ENCODE measurements at places on chromosomes 4 and X. TPM values are rescaled to one million over a fixed set of nuclear protein-coding genes. Genes with fewer than 3 reads are reported as not detected.

DNA sequence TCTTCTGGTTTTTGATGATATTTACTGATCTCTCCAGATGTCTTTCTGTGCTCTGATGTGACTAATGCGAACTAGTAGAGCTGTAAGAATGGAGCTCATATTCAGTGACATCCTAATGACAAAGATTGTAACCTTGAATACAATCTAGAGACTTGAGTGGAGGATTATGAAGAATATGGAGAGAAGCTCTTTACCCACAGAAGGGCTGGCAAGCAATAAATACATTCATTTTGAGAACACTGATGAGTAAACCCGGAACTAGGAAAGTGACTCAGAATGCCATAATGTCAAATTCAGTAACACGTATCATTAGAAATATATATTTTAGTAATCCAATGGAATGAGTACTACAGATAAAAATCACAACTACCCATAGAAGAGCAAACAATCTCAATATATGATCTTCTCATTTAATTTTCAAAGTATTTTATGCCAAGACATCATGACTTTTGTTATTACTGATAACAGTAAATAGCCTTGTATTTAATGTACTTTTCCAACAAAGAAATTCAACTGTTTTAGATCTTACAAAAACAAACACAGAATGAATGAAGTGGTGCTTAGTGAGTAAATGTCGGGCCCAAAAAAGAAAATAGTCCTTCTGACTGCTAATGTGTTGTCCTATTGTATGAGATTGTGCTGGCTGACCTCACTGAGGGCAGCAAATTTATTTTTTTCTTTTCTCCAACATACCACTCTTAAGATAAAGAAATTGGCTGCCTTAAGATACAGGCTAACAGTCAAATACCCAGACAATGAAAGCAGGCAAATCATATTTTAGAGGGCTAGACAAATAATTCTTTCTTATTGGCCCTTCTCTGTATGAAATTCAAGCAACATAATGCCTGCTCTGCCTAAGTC lies 49.2 kb upstream of the HDAC8 start:
- DNase-seq, result no peak

Gene VCX3B
- total RNA-seq, result not detected

DNA sequence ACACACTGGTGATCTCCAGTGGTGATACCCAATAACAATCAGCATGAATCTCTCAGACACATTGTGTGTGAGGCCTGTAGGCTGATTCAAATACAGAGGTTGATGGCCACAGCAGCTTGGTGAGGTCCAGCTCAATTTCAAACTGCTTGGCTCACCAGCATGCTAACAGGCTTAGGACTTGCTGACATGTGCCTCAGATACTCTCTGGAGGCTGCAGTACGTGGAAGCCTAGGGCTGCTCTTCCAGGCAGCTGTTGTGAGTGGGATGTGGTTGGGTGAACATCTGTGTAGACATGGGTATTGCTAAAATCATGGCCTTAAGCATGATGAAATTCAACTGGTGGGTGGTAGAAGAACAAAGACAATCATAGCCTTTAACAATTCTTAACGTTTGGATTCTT lies 4.3 kb downstream of the CXCL9 start:
- no peak for DNase-seq

DNA sequence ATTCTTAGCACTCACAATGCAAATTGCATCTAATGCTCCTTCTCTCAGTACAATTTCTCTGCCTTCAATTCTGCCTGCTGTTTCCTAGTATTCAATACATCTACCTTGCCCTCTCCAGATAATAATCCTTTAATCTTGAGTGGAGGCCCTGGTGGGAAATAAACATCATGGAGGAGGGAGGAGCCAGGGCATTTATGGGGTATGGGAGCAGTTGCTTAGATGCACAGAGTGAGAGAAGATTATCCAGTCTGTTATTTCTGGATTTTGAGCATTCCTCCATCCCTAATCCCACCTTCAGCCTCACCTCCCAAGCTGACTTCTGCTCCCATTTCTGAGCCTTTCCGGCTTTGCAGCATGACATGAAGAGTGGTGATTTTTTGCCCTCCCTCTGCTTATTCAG lies 127.9 kb upstream of the PPP3CA start:
- no peak for DNase-seq

DNA sequence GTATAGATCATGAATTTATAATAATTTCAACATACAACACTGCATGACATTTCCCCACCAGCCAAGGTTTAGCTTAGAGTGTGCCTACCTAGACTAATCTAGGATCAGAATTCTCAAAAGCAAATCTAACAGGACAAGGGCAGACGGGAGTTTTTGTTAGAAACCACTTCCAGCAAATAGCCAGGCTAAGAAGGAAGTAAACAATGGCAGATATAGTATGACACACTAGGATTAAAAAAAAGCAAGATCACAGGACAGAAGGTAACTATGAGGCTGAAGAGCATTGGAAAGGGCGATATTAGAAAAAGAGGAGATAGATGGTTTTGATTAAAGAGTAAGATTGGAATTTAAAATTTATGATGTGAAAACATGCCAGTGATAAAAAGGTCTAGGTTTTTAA lies 124.8 kb downstream of the LRBA start:
- DNase-seq, result no peak

GRCh38 chr4:103853627-103854026 lies 133.8 kb upstream of the TACR3 start:
- no peak for DNase-seq

Gene STOX2
- total RNA-seq, result not detected

DNA sequence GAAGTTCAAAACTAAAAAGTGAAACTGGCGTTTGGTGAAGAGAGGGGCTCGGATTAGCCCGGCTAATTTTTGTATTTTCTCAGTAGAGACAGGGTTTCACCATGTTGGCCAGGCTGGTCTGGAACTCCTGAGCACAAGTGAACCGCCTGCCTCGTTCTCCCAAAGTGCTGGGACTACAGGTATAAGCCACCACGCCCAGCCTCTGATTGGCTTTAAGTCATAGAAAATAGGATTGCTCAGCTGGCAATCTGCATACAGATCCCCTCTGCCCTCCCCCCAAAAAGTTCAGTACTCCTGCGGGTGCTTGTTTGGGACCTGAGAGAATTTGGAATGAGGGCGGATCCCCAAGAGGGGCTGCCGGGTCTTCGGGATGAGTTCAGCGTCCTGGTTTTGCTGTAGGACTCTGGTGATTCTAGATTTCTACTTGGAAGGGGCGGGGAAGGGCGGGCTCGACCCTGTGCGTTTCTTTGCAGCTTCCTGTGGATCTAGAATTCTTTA lies 537 bp upstream of the PRKX start:
- DNase-seq, result no peak

Data from activated CD4-positive, alpha-beta memory T cell treated with anti-CD3 and anti-CD28 coated beads, Interleukin-2, amount 10 ng/mL, durations not matched to agents 7 days and 5 days (primary cell).